ENCODE measurements at places on chromosomes 4 and X.

- no peak for DNase-seq
Measured at GRCh38 chrX:137166591-137166990, 132.8 kb upstream of the GPR101 start.

- no peak for DNase-seq
Measured at GRCh38 chr4:78753091-78753490, 23.1 kb upstream of the BMP2K start.

DNA sequence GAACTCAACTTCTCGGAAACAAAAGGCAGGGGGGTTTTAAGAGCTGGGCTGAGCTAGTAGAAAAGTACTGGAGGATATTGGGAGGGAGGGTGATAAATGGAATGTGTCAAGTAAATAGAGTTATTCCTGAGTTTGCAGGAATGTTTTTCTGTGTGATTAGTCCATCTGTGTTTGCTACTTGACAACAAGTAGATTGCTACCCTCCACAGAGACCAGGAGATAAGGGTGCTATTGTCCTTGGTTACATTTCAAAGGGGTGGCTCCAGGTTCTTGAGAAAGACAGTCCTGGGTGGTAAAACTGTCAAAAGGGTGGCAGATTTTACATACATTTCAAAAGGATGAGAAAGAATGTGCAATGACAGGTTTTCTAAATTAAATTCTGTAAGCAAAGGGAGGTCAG is 181.2 kb upstream of the PPP3CA start:
- DNase-seq: peak; percentile 2

DNA sequence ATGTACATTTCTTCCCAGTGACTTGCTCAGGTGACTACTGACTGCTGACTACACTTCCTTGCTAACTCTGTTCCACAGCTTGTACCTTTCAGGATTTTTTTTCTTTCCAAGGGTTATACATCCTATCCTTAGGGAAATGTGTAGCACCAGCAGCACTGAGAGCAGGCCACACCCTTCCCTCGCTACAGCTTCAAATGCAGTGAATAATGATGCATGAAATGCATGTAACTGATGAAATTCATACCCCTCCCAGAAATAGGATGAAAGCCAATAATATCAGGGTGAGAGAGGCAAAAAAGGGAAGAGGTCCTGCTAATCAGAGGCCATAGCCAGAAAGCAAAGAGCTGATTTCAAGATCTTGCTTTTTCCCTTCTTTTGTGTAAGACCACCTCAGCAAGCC is 6.2 kb upstream of the FGF16 start:
- DNase-seq: no peak

- no peak for DNase-seq
Measured at GRCh38 chr4:6960628-6961412, 51.2 kb downstream of the TBC1D14 start.

DNA sequence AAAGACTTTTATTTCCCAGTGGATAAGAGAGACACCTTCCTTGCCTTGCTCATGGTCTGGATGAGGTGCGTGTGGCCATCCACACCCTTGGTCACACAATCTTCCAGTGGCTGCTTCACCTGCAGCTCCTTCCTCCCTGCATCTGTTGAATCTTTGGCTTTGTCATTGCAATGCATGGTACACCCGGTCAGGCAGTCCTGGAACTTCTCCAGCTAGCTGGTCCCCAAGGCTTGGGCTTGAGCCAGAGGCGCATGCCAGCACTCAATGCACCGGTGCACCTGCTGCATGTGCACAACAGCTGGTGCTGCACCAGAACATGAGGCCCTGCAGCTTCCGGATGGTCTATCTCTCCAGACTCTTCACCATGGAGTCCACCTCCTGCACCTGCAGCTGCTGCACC is 31.7 kb downstream of the SCML1 start:
- DNase-seq: no peak

- DNase-seq: no peak
Measured at GRCh38 chrX:154799556-154800348, 5.5 kb downstream of the MPP1 start.

DNA sequence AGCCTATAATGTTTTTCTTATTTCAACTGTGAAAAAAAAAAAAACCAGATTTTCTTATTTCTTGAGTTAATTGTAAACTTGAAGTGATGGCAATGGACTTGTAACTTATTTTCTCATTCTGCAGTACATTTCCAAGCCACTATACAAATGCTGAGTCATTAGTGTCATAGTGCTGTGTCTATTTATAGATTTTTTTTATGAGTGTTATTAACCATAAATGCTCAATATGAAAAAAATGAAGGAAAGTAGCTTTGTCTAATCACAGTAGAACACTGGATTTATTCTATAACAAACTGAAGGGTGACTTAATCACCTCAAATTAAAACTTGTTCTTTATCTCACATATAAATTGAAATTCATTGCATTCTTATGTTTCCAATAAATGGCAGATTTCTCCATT is 718.6 kb downstream of the CCSER1 start:
- DNase-seq: no peak

- DNase-seq: no peak
Measured at GRCh38 chr4:17773135-17773698, 8.2 kb downstream of the FAM184B start.

DNA sequence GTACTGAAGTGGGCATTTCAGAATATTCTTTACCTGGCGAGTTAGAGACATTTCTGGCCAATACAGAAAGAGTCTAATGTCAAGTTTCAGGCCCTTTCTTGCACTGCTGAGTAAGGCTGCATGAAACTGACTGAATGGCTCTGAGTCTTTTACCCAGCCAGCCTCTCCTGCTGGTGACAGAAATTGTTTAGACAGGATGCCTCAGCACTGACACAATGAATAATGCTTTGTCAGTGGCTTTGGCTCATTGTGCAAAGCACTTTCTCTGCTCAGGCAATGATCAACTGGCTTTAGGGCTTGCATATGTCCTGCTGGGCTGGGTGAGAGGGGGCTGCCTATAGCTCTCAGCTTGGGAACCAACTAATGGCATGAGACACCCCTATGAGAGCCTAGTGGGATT is 45.5 kb downstream of the CLNK start:
- DNase-seq: peak; percentile 48

DNA sequence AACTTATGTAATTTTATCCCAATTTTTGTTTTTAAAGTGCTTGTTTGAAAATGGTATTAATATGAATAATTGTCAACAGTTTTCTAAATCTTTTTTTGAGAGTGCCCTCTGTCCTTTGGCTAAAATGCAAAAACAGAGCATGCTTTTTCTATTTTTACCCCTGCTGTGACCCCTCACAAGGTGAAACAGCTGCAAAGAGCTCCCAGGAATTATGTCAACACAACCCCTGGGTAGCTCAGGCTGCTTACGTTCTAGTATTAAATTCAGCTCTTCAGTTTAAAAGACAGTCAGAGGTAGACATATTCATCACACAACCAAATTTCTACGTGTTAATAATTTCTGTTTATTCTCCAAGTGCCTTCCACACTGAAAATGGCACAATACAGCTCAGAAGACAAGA is 367.5 kb downstream of the PRDM5 start:
- no peak for DNase-seq

DNA sequence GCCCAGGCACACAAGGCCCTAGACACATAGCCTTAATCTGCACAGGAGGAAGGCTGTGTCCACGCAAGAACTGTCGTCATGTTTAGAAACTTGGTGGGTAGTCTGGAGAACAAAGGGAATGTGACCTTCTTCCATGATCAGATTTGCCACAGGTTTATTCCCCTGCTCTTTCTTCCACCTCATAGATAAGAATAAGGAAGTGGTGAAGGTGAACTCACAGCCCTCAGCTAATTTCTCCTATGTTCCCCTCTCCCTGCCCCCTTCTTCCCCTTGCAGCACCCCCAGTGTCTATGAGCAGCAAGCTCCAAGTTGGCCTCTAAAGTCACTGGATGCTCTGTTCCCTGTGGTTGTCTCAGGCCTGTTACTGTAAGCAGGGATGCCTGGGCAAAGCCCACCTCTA is 39.8 kb upstream of the LAS1L start:
- DNase-seq: no peak

GRCh38 chrX:40171513-40172400 is 74.0 kb upstream of the BCOR start:
- DNase-seq: no peak

- peak; percentile 48 for DNase-seq
Measured at GRCh38 chr4:16505726-16506125, 279.5 kb upstream of the TAPT1 start.

GRCh38 chrX:129158505-129158904 is 364.8 kb downstream of the SMARCA1 start:
- no peak for DNase-seq

DNA sequence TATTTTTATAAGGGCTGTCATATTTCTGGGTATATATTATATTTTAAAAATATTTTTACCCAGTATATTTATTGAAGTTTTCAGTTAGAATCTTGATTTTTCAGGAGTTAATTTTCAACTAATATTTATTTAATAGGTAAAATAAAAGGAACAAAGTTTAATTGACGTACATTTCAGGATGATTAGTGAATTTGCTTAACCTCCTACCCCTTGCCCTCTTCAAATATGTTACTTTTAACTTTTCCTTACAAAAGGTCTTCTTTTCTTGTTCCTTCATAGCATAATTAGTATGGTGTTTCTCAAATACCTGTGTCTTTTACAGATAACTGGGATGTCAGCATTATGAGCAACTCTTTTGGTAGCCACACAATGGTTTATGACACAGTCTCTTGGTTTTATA is 24.8 kb upstream of the MSMO1 start:
- DNase-seq: no peak

- no peak for DNase-seq
Measured at GRCh38 chr4:875818-876423, 50.0 kb upstream of the CPLX1 start.

GRCh38 chr4:161167539-161167938 is 996.3 kb downstream of the FSTL5 start:
- no peak for DNase-seq

DNA sequence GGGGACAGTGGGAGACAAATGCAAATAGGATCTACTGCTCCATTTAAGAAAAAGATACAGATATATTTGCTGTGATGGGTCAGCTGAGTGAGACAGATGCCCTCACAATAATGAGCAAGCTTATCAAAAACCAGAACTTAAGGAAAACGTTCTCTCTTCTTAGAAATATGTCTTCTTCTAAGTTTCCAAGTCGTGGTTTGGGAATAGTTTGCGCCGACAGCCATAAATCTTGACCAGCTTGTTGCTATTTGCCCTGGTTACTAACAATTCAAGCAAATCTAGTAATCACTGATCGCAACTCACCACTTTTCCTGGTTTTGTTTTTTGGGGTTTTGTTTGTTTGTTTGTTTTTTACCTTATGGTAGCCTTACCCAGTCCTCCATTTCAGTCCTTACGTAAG is 67.6 kb upstream of the GUCY1A1 start:
- DNase-seq: no peak

- DNase-seq: no peak
Measured at GRCh38 chr4:152705903-152706302, 26.1 kb upstream of the TMEM154 start.

- DNase-seq: peak; percentile 40
Measured at GRCh38 chr4:84647312-84647884, 64.5 kb downstream of the CDS1 start.

GRCh38 chr4:6001680-6002491 is 16.3 kb downstream of the C4orf50 start:
- no peak for DNase-seq

DNA sequence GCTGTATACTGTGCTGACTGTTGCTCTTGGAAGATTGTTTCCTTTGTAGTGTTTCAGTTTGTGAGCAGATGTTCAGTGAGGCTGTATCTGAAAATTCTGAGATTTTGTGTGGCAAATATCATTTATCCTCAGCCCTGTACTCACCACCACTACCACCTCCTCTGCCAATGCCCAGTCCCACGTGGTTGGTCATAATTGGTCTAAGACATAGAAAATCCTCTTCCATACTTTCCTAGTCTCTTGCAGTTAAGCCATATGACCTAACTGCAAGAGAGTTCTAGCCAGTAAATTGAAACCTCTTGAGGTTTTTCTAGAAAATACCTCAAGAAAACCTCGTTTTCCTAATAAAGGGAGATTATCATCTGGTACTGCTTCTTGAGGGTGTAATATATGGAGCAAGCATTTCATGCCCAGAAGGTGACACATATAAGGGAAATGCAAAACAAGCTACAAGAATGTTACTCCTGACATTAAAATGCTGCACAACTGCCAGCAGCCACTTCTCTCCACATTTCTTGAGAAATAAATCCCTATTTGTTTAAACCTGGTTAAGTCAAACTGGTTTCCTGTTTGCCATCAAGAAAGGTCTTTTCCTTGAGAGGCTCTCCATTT is 32.8 kb downstream of the ABCE1 start:
- no peak for DNase-seq

DNA sequence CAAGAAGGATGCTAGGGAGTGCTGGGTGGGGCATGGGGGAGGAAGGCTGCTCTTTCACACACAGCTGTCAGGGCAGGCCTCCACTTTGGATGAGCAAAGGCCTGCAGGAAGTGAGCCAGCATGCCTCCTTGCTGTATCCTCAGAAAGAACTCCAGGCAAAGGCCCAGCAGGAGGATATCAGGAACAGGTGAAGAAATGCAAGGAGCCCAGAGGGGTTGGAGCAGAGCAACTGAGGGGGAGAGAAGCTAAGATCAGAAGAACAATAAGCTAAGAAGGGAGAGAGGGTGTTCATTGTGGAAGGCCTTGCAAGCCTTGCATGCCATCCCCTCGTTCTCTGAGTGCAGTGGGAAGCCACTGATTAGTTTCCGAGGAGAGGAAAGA is 115.1 kb downstream of the CAMK2D start:
- DNase-seq: peak; percentile 62

- no peak for DNase-seq
Measured at GRCh38 chr4:152522754-152523153, 13.1 kb downstream of the FBXW7 start.

GRCh38 chrX:8714164-8714563 is 17.8 kb downstream of the ANOS1 start:
- DNase-seq: no peak

- no peak for DNase-seq
Measured at GRCh38 chrX:138708268-138708667, 3.2 kb downstream of the FGF13 start.

DNA sequence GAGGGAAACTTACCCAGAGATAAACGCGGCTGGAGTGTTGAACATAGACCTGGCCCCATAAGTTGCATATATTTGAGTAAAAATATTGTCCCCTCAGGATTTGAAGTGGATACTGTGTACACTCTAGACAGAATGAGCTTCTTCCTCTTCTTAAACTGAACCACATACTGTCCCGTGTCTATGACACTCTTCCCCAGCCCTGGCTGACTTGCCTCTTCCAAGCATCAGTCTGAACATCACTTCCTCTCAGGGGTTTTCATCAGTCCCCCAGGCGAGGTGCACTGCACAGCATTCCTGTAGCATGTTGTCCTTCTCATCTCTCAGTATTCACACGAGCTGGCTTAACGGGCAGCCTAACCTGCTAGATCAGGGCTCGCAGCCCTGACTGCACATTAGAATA is 80.5 kb upstream of the TMEM150C start:
- no peak for DNase-seq

DNA sequence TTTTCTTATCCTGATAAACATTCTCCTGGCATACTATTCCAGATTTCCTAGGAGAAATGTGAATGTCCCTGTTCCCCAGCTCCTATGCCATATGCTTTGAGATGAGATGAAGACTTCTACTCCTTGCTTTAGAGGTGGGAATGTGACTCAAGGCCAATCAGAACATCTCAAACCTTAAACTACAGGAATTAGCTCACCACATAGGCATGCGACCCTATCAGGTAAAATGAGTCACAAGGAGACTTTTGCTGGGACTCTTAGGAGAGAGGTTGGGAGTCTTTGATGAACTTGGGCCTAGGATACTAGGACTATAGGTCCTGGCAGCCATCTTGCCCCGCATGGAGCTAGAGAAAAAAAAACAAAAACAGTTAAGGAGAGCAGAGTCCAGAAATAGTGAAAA is 5.8 kb upstream of the USO1 start:
- DNase-seq: no peak

- no peak for DNase-seq
Measured at GRCh38 chr4:81628489-81628888, 156.8 kb upstream of the RASGEF1B start.
